ENCODE measurements at places on chromosomes 7 and 10. TPM values are rescaled to one million over a fixed set of nuclear protein-coding genes. Genes with fewer than 3 reads are reported as not detected.

- no peak for DNase-seq
- H3K27ac ChIP-seq = no peak overlapping the region
- H3K4me3 ChIP-seq = no peak overlapping the region
- peaks cover 53% of the 10 kb centered on the region for H3K36me3 ChIP-seq
- peaks cover 28% of the 10 kb centered on the region for H3K4me1 ChIP-seq
These were observed 922 bp upstream of the MYO1G start for GRCh38 chr7:44979481-44980392.

GRCh38 chr10:69475433-69475830, 24.2 kb downstream of the TSPAN15 start:
- H3K4me3 ChIP-seq = no peak overlapping the region
- H3K27ac ChIP-seq = peak overlapping the region; percentile 25
- no peaks in the 10 kb centered on the region for H3K27me3 ChIP-seq
- H3K36me3 ChIP-seq = peaks cover 20% of the 10 kb centered on the region
- DNase-seq = no peak
- peaks cover 32% of the 10 kb centered on the region for H3K4me1 ChIP-seq

DNA sequence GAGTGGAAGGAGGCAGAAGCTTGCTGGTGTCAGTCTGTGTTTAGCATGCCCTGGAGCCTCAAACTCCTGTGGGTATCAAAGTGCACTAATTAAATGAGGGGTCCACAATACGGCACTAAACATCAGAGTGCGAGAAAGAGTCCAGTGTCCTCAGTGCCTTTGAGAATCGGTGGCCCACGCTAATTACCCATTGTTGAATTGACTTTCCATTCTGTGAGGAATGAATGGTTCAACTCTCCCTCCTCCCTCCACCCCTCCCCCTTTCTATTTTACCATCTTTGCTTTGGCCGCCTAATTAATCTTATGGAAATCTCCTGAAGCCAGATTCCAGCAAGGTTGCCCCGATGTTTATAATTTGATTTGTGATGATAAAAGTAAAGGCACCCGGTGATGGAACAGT, 217.8 kb downstream of the TFEC start:
- H3K27ac ChIP-seq = no peak overlapping the region
- H3K27me3 ChIP-seq = no peaks in the 10 kb centered on the region
- no peak for DNase-seq
- no peak overlapping the region for H3K4me3 ChIP-seq
- H3K4me1 ChIP-seq = no peaks in the 10 kb centered on the region
- no peaks in the 10 kb centered on the region for H3K36me3 ChIP-seq

GRCh38 chr7:66310620-66311019, 105.5 kb downstream of the TPST1 start:
- no peak overlapping the region for H3K4me3 ChIP-seq
- no peaks in the 10 kb centered on the region for H3K27me3 ChIP-seq
- no peak for DNase-seq
- no peak overlapping the region for H3K27ac ChIP-seq

DNA sequence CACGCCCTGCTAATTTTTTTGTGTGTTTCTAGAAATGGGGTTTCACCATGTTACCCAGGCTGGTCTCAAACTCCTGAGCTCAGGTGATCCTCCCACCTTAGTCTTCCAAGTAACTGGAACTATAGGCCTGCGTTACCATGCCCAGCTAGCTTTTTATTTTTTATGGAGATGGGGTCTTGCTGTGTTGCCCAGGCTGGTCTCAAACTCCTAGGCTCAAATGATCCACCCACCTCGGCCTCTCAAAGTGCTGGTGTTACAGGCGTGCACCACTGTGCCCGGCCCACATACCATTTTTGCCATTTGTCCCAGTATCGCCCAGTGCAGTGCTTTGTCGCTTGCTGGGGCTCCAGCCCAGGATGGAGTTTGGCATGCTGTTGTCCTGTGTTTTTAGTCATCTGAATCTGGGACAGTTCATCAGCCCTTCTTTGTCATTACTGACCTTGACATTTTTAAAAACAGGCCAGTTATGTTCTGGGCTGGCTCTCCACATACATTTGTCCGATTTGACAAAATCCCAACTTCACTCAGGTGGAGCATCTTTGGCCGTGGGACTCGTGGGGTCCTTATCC, 16.7 kb downstream of the FOXK1 start:
- no peaks in the 10 kb centered on the region for H3K27me3 ChIP-seq
- H3K27ac ChIP-seq = no peak overlapping the region
- peaks cover 7% of the 10 kb centered on the region for H3K4me1 ChIP-seq
- no peak overlapping the region for H3K4me3 ChIP-seq

DNA sequence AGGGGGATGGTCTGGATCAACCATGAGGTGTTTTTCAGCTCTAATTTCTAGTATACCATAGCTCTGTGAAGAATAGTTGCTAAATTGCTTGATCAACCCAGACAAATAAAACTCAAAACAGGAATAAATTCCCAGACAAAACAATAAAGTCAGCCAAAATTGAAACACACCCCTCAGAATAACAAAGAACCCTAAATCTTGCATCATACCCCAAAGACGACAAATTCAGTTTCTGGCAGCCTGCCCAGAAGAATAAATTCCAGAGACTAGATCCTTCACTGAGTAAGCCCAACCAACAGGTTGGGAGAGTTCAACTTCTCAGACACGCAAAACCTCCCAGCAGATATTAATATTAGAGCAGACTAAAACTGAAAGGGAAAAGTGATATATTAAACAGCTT, 11.2 kb upstream of the SEM1 start:
- peak; percentile 45 for DNase-seq
- H3K27ac ChIP-seq = peak overlapping the region; percentile 45
- peaks cover 11% of the 10 kb centered on the region for H3K27me3 ChIP-seq
- H3K4me3 ChIP-seq = no peak overlapping the region

DNA sequence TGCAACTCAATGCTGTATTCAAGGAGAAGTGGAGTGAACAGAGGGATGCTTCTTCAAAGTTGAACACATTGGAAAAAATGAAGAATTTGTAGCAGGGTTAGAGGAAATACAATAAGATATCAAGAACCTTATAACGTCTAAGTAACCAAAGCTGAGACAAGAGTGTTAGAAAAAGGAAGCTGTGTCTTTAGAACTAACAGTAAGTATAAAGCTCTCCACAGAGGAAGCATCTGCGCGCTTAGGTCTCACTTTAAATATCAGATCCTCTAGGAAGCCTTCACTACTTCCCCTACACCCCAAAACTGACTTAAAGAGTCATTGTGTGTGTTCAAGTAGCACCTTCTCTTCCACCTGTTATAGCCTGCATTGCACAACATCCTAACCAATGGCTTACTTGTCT, 43.0 kb downstream of the CH25H start:
- no peaks in the 10 kb centered on the region for H3K4me1 ChIP-seq
- H3K36me3 ChIP-seq = no peaks in the 10 kb centered on the region
- no peak for DNase-seq
- no peak overlapping the region for H3K4me3 ChIP-seq
- peaks cover 14% of the 10 kb centered on the region for H3K27me3 ChIP-seq

DNA sequence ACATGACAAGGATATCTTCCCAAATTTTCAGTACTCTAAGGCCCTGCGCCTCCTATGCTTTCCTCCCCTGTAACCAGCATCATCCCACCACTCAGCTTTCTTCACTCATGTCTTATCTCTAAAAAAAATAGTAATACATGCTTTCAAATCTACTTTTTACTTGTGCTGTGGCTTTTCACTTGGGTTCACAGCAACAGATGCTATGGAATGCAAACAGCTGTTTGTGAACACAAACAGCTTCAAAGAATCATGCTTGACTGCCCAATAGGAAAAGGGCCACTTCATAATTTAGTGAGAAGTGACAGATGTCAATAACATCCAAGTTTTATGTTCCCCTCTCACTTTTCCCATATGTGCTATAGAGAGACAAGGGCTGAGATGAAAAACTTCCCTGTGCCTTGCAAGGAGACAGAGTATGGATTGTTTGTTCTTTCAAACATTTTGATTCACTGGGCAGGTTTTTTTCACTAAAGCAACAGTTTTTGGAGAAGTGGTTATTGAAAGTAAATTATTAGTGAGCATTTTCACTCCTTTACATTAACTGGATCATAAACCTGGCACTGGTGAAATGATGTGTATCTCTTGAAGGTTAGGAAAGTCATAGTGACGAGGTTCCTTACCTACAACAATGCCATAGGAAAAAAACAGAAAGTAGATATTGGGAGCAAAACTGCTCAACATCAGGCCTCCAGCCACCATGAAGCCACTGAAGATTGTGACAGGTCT, 37.3 kb downstream of the SLC16A9 start:
- no peaks in the 10 kb centered on the region for H3K36me3 ChIP-seq
- no peak overlapping the region for H3K4me3 ChIP-seq
- no peaks in the 10 kb centered on the region for H3K27me3 ChIP-seq
- no peak overlapping the region for H3K27ac ChIP-seq

DNA sequence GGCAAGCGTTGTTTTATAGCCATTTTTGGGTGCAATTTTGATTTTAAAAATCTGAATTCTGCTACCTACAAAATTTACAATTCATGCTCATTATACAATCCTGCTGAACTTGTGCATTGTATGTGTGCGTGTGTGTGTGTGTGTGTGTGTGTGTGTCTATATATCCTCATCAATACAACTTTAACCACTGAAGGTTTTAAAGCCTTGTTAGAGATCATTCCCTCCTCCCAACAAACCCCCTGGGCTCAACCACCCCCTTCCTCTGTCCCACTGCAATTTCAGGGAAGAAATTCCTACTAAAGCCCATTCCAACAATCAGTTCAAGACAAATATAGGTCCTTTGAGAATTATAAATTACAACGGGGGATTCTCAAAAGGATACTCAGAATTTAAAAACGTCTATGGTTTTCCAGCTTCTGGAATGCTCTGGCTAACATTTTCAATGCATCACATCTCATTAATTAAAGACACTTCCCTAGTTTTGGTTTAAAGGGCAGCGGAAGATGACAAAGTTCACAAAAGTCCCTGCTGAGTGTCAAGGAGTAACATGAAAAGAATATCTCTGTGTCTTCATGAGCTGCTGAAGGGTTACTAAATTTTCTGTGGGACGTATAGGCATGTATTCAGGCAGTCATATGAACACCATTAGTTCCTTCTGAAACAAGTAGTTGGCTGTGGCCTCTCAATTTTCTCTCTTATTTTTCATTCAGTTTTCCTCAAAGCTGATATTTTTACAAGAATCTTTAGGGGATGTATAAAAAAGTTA, 889 bp upstream of the SEMA3A start:
- peak overlapping the region; percentile 87 for H3K27ac ChIP-seq
- H3K4me1 ChIP-seq = peaks cover 22% of the 10 kb centered on the region
- no peaks in the 10 kb centered on the region for H3K27me3 ChIP-seq

DNA sequence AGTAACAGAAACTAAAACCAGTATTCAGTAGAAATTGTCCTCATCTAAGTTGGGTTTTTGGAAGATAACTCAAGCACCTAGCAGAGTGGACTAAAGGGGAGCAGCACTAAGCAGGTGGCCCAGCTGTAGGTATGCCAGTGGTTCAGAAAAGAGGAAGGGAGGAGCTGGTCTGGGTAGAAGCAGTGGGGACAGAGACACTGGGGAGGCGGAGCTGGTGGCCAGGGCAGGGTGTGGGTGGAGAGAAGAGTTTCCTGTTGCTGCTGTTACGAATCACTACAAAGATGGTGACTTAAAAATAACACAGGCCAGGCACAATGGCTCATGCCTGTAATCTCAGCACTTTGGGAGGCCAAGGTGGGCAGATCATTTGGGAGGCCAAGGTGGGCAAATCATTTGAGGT, 136.2 kb downstream of the WDR11 start:
- no peaks in the 10 kb centered on the region for H3K27me3 ChIP-seq
- no peak for DNase-seq
- H3K27ac ChIP-seq = peak overlapping the region; percentile 19
- no peaks in the 10 kb centered on the region for H3K36me3 ChIP-seq
- no peak overlapping the region for H3K4me3 ChIP-seq

- H3K4me1 ChIP-seq = no peaks in the 10 kb centered on the region
- peak; percentile 21 for DNase-seq
- H3K4me3 ChIP-seq = no peak overlapping the region
- no peaks in the 10 kb centered on the region for H3K27me3 ChIP-seq
These were observed 38.6 kb upstream of the RSBN1L start for GRCh38 chr7:77657427-77658224.

- H3K4me3 ChIP-seq = no peak overlapping the region
- no peaks in the 10 kb centered on the region for H3K4me1 ChIP-seq
- H3K36me3 ChIP-seq = no peaks in the 10 kb centered on the region
- DNase-seq = no peak
These were observed 156.1 kb upstream of the PLXNA4 start for GRCh38 chr7:132732321-132732865.

DNA sequence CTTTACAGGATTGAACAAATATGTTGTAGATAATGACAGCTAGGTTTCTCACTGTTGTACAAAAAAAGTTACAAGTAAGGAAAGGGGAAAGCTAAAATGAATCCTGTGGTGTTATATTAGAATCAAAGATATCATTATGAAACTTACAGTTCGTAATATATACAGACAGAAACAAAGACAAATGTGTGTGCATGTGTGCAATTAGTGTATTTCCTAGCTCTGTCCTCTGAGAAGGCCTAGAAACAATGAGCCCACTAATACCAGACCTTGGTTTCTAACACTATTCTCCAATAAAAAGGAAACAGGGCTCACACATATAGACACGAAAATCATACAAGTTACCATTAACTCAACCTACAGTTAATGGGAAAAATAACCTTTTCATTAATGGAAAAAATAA, 8.0 kb downstream of the KDM7A start:
- H3K4me3 ChIP-seq = no peak overlapping the region
- H3K27ac ChIP-seq = no peak overlapping the region
- peaks cover 7% of the 10 kb centered on the region for H3K4me1 ChIP-seq
- no peak for DNase-seq
- no peaks in the 10 kb centered on the region for H3K36me3 ChIP-seq

- no peaks in the 10 kb centered on the region for H3K36me3 ChIP-seq
- peaks cover 83% of the 10 kb centered on the region for H3K27me3 ChIP-seq
- DNase-seq = peak; percentile 63
- no peaks in the 10 kb centered on the region for H3K4me1 ChIP-seq
- H3K27ac ChIP-seq = no peak overlapping the region
- no peak overlapping the region for H3K4me3 ChIP-seq
These were observed 33.3 kb downstream of the SRRM3 start for GRCh38 chr7:76234931-76235441.

DNA sequence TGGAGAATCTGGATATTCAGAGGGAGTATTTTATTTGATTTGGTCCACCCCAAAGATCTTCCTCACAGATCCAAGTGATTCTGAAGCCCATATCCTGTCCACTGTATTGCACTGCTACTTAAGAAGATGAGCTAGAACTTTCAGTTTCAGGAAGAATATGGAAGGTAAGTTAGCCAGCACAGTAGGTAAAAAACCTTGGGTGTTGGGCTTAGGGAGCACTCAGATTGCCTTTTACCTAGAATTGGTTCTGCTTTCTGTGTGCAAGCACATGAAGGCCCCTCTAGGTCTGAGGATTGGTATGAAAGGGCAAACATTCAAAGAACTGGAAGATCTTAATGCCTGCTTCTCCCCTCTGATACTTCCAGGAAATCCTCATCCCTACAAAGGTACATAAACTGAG, 146.7 kb upstream of the COL1A2 start:
- DNase-seq = no peak
- no peak overlapping the region for H3K4me3 ChIP-seq
- no peaks in the 10 kb centered on the region for H3K36me3 ChIP-seq
- H3K27me3 ChIP-seq = no peaks in the 10 kb centered on the region
- H3K4me1 ChIP-seq = peaks cover 12% of the 10 kb centered on the region

GRCh38 chr7:39758234-39758970, 135.0 kb downstream of the RALA start:
- H3K4me3 ChIP-seq = no peak overlapping the region
- H3K4me1 ChIP-seq = peaks cover 26% of the 10 kb centered on the region

The SEMA4G gene
- total RNA-seq = 15.9 TPM

The PNLIPRP1 gene
- not detected for total RNA-seq

The RPEL1 gene
- 0.57 TPM for total RNA-seq

The LMOD2 gene
- total RNA-seq = not detected

The GPC2 gene
- total RNA-seq = 3.2 TPM

The IGFBP1 gene
- total RNA-seq = 3.3 TPM

The RHOBTB1 gene
- 10.2 TPM for total RNA-seq

The OR2A7 gene
- total RNA-seq = 16.3 TPM

The ERVW-1 gene
- not detected for total RNA-seq
